Gastroesophageal sphincter (tissue), 4 donors: ENCODE measurements at places on chromosomes 5 and 9. TPM values are rescaled to one million over a fixed set of nuclear protein-coding genes. Genes with fewer than 3 reads are reported as not detected.

GRCh38 chr9:78669591-78669990 lies 372.7 kb downstream of the PSAT1 start:
- ATAC-seq: no peak

- no peak for ATAC-seq
These were observed 372.1 kb upstream of the C9orf72 start for GRCh38 chr9:27945386-27945785.

- ATAC-seq: no peak
These were observed 114.9 kb downstream of the NMUR2 start for GRCh38 chr5:152290181-152290580.

DNA sequence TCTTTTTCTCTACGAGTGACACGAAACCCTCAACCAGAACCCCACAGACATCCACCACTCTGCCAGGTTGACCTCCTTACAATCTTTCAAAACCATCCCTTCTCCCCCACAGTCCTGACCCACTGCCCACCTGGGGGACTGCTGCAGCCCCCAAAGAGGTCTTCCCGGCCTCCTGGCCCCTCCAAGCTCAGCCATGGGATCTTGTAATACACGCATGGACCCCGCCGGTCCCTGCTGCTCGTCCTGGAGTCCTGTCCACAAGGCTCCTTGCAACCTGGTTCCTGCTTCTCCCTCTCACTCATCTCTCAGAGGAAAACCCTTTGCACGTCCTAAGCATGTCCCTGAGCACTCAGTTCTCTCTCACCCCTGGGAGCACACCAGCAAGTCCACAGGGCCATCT lies 187.3 kb downstream of the CDK5RAP2 start:
- no peak for ATAC-seq

The SPINK13 gene
- total RNA-seq: not detected

The CATSPER3 gene
- total RNA-seq: not detected

DNA sequence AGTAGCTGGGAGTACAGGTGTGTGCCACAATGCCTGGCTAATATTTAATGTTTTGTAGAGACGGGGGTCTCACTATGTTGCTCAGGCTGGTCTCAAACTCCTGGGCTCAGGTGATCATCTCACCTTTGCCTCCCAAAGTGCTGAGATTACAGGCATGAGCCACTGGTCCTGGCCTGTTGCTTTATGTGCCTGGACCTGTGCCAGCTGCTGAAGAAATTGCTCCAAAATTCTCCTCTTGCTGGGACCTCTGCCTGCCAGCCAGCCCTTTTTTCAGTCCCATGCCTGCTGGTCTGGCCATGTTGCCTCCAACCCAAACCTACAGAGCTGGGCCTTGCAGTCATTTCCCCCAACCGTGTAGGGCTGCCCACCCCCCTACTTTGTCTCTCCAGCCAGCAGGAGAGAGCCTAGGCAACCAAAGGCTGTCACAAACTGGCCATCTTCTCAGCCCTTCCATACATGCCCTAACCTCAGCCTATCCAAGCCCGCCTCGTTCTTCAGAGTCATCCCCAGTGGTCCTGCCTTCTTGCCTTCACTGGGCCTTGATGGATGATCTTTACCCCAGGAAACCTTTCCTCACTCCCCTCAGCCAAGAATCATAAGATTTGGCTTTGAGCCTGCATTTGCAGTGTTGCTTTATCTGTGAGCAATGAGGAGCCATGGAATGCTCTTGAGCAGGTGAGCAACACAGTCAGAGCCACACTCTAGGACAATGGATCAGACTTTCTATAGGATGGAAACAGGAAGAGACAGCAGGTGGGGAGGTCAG lies 27.4 kb upstream of the SYNPO start:
- ATAC-seq: no peak

- ATAC-seq: no peak
These were observed 3.7 kb upstream of the CD274 start for GRCh38 chr9:5446451-5447236.

GRCh38 chr9:98085058-98085457 lies 28.5 kb downstream of the NANS start:
- ATAC-seq: no peak

The NEK6 gene
- 25.0 TPM for total RNA-seq

The SWI5 gene
- total RNA-seq: 18.2 TPM

DNA sequence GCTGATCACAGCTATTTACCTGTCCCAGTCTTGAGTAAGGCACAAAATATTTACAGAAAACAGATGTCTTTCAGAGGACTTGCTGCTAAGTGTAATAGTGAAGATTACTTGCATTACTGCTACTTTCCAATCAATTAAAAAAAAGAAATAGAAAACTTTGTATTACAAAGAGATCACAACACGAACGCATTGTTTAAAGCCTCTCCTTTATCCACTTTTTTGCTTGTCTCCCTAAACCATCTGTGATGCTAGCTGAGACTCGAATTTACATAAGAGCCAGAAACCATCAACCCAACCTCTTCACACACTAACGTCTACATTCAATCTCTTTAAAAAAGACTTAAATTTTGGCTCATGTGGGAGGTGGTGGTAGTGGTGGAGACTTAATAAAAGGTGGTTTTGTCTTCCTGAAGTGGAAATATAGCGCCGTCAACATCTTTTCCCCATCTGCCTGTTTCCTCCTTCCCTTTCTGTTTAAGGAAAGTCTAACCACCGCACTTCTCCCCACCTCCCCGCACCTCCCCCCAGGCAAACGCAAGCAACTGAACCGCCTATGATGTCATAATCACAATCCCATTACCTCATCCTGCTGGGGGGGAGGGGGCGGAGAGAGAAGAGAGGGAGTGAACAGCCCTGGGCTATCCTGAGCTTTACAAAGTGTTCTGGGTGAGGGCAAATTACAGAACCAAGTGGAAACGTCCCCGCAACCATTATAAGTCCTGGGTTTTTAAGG lies 948 bp upstream of the FAM53C start:
- peak; percentile 73 for ATAC-seq
